ENCODE measurements at places on chromosomes 6 and 20.

DNA sequence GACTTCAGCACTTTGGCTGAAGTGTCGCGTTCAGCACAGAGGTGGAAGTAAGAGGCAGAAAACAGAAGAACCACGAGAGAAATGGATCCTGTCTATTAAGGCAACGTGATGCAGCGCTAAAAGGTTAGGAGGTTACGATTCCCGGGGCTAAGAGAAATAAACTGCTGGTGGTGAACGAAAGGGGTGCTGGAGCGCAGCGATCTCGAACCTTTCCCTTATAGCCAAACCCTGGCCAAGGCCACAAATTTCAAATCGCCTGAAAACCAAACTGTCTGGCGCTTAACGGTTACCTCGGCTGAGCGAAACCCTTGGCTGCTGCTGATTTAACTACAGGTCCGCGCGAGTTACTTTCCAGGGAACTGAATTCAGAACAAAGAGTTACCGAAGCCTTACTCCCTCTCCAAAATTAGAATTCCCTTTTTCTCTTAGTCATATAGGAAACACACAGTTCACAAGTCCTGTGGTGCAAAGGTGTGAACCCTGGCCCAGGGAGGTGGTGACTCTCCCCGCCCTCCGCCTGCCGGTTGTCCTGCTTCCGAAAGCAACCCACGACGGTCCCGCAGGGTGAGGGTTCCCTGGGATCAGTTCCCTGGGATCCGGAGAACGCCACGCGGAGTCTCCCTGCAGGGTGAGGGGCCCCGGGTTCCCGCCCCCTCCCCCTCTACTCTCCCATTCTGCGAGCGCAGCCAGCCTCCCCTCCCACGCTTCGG lies 1.3 kb upstream of the SLC35D3 start:
- no peak for DNase-seq

DNA sequence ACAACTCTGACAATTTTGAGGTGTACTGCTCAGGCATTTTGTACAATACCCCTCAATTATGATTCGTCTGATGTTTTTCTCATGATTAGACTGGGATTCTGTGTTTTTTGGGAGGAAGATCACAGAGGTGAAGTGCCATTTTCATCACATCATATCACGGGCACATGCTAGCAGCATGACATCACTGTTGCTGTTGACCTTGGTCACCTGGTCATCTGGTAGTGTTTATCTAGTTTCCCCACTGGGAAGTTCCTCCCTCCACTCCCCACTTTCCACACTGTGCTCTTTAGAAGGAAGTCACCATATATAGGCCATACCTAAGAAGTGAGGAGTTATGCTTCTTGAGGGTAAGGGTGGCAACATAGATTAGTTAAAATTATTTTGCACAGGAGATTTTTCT lies 20.8 kb downstream of the GCM2 start:
- DNase-seq, result no peak

- DNase-seq, result no peak
Measured at GRCh38 chr20:51542033-51542570, 417 bp downstream of the NFATC2 start.

GRCh38 chr6:72440611-72441010 lies 181.3 kb upstream of the KCNQ5 start:
- DNase-seq, result no peak

GRCh38 chr20:57514273-57514751 lies 10.6 kb downstream of the CTCFL start:
- DNase-seq, result no peak

DNA sequence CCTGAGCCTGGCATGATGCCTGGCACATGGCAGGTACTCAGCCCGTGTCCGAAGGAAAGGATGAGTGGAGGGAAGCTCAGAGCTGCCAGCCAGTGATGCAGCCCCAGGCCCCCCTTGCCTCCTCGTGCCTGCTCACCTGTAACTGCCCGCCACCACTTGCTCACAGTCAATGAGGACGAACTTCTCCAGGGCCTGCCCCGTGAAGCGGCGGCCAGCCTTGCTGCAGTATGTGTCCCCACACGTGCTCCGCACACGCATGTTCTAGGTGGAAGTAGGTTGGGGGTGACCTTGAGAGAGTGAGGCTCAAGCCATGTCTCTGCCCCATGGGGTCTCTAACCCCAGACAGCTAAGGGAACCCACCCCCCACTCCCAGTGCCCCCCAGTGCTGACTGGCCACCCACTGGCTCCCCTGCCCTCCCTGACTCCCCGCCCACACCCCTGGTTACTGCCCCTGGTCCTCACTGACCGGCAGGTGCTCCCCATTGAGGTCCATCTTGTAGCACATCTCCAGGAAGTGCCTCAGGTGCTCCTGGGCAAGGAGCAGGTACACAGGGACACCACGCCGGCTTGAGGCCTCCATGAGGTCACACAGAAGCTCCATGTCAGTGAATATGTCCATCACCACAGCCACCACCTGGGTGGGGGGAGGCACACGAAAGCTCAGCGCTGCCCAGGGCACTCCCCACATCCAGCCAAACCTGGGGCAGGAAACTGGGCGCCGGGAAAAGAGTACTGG lies 3.7 kb downstream of the FAM83C start:
- no peak for DNase-seq

DNA sequence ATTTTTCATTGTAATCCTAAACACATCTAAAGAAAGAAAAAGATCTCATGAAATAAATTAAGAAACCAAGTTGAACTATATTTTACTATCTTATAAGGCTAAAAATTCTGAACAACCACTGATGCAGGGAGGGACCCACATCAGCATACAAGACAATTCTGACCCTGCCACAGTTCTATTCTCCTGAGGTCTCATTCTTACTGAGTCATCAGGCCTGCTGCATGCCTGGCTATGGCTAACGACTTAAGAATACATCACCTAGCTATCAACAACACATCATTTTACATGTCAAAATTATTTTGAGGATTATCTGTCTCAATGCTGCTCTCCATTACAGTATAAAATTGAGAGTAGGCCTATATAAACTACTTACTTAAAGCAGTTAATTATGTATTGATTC lies 52.9 kb downstream of the FBXL4 start:
- DNase-seq, result no peak

- no peak for DNase-seq
Measured at GRCh38 chr6:148747145-148747470, 278 bp downstream of the UST start.

- DNase-seq, result no peak
Measured at GRCh38 chr6:39353698-39354315, 31.3 kb upstream of the KCNK16 start.

GRCh38 chr6:118856301-118856700 lies 37.7 kb upstream of the ASF1A start:
- no peak for DNase-seq

DNA sequence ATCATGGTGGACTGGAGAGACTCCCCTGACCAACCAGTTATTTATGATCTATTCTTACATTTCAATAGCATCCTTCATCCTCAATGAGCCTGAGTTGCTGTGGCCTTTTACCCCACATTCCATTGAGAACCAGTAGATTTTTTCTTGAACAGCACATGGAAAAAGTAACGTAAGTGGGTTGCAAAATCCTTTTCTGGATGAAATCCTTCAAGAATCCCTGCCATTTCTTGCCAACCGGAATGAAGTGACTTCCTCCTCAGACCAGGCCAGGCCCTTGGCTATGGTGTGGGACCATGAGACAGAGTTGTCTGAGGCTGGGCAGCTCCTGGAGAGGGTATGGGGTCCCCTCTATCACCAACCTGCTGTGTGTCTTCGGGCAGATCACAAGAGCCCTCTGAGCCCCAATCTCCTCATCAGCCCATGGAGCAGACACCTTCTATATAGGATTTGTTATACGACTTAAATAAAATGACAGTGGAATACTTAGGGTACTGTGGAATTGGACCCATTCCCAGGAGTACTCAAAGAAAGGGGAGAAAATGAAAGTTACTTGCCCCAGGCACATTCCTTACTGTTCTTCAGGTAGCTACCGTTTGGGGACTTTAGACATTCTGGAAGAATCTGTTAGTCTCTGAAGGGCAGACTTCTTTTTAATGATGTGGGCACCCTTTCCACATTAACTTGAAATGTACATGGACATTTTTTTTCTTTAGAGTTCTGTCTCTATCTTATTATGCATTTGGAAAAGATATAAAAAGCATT lies 10.9 kb downstream of the EYA2 start:
- DNase-seq, result no peak

DNA sequence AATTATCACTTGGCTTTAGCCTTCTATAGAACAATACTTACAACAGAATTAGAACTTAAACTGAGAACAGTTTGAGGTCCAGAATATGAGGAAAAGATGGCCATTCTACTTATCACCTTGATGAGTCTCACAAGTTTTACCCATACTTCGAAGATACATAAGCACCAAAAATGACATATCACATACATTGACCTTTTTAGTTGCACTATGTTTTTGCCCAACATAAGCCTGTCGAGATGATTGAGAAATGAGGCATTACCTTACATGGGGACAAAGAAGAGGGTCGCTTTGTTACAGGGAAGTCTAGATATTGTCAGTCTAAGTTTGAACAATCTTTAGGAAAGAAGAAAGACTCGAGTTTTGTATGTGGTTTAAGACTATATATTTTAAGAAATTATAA lies 48.4 kb upstream of the MEI4 start:
- DNase-seq, result no peak

GRCh38 chr6:343960-344815 lies 47.4 kb upstream of the IRF4 start:
- DNase-seq, result no peak

- DNase-seq, result no peak
Measured at GRCh38 chr6:150075034-150075421, 6.1 kb upstream of the ULBP3 start.

DNA sequence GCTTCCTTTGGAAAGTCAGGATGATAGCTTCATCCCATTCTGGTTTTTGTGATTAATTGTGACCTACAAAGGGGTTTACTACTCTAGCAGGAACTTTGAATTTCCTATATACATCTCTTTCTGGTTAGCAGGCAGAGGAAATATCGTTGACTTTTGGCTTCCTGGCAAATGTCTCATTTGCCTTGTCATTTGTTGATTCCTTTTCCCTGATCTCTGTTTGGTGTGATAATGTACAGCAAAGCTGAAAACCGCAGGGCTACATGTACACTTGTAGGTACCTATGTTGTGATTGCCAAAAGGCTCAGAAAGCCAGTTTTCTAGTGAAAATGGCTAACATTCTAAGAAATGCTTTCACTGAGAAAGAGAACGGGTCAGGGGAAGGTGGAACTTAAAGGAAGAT lies 44.3 kb downstream of the TOP1 start:
- DNase-seq, result no peak

DNA sequence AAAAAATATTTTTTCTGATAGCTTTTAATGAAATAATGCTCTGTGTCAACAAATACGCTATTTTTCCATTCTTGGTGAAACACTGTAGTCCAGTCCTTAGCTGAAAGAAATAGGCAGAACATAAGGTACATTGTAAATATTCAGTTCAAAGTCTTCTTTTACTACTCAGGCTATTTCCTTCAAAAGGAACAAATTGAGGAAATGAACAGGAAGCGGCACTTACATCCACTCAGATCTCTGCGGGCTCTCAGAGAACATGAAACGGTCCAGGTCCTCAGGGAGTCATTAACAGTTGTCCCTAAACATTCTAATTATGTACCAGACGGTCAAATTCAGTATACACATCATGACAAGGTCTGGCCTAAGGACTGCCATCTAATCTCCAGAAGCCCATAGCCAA lies 212.6 kb downstream of the KIF16B start:
- no peak for DNase-seq

GRCh38 chr20:21548390-21549035 lies 34.6 kb upstream of the NKX2-2 start:
- DNase-seq, result no peak

DNA sequence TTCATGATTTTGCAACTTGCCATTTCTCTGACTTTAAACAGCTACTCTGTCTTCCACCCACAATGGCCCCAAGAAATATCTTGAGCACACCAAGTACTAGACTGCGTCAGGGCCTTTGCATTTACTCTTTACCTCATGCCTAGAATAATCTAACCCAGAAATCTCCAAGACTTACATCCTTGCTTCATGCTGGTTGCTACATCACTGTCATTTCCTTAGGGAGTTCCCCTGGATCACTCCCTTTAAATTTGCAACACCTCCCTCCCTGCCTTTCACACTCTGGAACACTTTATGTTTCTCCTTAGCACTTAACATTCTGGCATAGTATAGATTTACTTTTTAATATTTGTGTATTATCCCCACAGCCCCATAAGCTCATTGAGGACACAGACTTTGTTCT lies 4.9 kb upstream of the ELOVL5 start:
- DNase-seq, result no peak

DNA sequence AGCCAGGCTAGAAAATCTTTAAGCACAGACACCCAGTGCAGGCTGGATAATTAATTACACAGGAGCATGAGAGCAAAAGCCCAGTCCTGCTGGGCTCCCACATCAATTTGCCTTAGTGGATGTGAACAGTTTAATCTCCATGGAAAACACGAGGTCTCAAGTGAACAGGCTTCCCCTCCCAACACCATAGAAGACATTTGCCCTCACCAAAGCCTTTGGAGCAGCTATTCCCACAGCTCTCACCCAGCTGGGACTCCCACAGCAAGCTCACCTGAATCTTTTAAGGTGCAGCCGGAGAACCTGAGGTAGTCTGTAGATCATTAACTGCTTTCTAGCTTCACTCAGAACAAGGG lies 12.0 kb downstream of the TOMM6 start:
- no peak for DNase-seq

GRCh38 chr6:42275376-42276033 lies 57.8 kb upstream of the MRPS10 start:
- DNase-seq, result no peak

GRCh38 chr6:29938746-29939508 lies 3.4 kb upstream of the HLA-A start:
- no peak for DNase-seq

GRCh38 chr6:37528541-37528940 lies 28.8 kb upstream of the CCDC167 start:
- no peak for DNase-seq

DNA sequence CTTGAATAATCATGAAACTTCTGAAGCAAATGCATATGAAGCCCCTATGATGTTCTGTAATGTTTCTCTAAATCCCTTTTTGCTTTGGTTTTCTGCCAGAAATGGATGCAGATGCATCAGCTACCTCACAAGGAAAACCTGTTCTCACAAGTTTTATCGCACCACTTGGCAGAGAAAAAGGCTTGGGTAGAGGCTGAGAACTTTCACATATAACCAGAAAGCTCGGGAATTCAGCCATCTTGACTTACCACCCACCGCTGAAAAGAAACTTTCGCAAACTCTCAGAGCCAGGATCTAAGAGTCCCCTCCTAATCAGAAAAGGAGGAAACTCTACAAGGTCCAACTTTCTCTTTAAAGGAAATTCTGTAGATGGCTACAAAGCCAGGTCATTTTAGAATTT lies 36.2 kb upstream of the ADTRP start:
- DNase-seq, result no peak

DNA sequence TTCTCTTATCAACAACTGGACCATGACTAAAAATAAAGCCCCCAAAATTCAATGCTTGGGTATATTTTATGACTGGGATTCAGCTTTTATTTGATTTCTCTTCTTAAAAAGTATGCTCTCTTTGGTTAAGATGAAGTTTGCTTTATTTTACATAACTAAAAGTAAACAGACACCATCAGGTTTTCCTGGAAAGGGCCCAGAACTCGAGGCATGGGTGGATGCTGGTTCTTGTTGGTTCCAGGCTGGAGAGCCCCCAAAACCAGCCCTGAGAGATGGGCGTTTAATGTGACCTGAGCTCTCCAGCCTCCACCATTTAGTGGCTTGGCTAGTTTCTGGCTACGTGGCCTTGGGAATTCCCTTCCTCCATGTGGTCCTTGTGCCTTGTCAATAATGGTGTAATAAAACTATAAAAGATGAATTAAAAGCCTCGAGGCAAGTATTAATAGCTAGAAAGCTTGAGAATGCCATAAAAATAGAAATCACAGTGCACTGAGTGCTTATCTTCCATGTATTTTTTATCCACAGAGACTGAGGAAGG lies 34.1 kb downstream of the BANF2 start:
- DNase-seq, result no peak

All from brain pericyte (primary cell).